ENCODE measurements at places on chromosomes 1 and 21.

GRCh38 chr1:169138866-169139670 is 32.6 kb downstream of the ATP1B1 start:
- DNase-seq = no peak

- DNase-seq = no peak
Observed at GRCh38 chr1:30305519-30305918, 417.9 kb downstream of the MATN1 start.

- DNase-seq = no peak
Observed at GRCh38 chr21:31524140-31524539, 135.4 kb upstream of the SOD1 start.

DNA sequence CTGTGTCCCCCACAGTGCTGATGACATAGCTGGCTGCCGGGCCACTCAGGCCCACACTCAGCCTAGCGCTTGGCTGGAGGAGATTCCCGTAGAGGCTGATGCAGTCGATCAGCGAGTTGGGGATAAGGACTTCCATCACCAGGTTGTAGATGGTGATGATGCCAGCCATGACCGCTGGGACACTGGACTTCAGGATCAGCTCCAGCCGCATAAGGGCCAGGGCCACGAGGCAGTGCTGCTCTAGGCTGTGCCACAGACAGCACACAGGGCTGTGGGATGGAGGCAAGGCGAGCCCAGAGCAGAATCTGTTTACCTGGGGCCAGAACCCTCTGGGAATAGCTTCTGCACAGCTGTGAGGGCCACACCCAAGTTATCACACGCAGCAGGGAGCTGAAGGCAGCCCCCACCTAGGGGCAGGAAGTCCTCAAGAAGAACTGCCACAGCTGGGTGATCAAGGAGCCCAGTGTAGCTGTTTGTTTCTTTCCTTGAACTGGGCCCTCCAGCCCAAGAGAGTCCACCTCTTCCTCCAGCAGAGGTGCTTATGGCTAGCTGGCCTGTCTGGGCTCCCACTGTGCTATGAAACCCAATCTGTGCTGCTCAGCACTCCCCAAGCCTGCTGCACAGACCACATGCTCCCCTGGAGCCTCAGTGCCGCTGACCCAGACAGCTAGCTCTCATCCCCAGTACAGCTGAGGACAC is 6.2 kb downstream of the SLC2A1 start:
- no peak for DNase-seq

GRCh38 chr1:210827481-210827880 is 306.5 kb downstream of the KCNH1 start:
- DNase-seq = no peak

DNA sequence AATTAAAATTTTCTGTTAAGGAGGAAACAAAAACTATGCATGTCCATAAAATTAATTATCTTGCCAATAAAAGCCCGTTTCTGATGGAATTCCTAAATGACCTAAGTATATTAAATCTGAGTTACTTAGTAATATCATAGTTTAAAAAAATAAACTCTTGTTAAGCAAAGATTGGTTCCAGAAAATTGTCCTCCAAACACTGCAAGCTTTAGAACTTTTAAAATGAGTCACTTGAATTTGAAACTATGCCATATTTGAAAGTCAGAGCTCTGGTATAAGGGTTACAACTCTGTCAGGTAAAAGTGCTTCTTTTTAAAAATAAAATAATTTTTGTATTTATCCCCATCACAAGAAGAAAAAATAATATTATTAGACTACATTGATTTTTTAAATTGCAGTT is 409.5 kb downstream of the PLPP3 start:
- DNase-seq = no peak

Data from Kasumi-1 (cell line).